Progenitor cell of endocrine pancreas (in vitro differentiated cells): ENCODE measurements at places on chromosomes 13 and 19. TPM values are rescaled to one million over a fixed set of nuclear protein-coding genes. Genes with fewer than 3 reads are reported as not detected.

- DNase-seq, result no peak
Measured at GRCh38 chr19:4124638-4125037, 716 bp upstream of the MAP2K2 start.

- DNase-seq, result no peak
Measured at GRCh38 chr19:16226184-16226591, 28.5 kb downstream of the AP1M1 start.

GRCh38 chr13:38905861-38906260, 84.8 kb downstream of the STOML3 start:
- DNase-seq, result no peak

Gene RUBCNL
- total RNA-seq, result 1.4 and 2.1 TPM in 2 replicates
